HTR-8/SVneo (cell line): ENCODE measurements at places on chromosomes 1 and 21.

GRCh38 chr1:202204065-202204464 is 10.5 kb downstream of the LGR6 start:
- DNase-seq = no peak

GRCh38 chr1:201653233-201653632 is 114.3 kb downstream of the NAV1 start:
- no peak for DNase-seq

- no peak for DNase-seq
Measured at GRCh38 chr1:226675715-226676357, 63.2 kb downstream of the ITPKB start.

GRCh38 chr1:198417039-198417438 is 123.4 kb downstream of the ATP6V1G3 start:
- no peak for DNase-seq

GRCh38 chr1:87497380-87498203 is 168.9 kb downstream of the LMO4 start:
- no peak for DNase-seq

DNA sequence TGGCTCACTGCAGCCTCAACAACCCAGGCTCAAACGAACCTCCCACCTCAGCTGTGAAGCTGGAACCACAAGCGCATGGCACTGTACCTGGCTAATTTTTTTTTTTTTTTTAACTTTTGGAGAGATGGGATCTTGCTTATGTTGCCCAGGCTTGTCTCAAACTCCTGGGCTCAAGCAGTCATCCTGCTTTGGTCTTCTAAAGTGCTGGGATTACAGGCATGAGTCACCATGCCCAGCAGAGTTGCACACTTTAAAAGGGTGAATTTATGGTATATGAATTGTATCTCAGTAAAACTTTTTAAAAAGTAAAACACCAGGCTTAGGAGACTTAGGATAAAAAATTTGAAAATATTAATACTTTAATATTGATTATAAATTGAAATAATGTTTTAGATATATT is 99.1 kb downstream of the CLEC20A start:
- DNase-seq = no peak

DNA sequence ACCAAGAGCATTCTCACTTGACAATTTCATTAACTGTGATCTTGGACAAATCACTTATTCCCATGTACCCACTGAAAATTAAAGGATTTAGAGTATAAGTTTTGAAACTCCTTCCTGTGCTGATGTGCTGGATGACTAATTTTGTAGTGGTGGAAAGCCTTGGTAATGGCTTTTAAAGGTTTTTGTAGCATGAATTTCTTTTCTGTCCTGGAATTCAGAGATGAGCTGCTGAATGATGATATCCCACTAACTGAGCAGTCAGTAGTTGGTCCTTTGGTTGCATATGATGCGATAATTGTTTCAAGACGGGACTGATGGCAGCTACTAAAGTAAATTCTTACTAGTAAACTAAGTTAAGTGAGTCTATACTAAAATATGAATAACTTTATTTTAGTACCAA is 5.2 kb downstream of the RPL5 start:
- DNase-seq = no peak

DNA sequence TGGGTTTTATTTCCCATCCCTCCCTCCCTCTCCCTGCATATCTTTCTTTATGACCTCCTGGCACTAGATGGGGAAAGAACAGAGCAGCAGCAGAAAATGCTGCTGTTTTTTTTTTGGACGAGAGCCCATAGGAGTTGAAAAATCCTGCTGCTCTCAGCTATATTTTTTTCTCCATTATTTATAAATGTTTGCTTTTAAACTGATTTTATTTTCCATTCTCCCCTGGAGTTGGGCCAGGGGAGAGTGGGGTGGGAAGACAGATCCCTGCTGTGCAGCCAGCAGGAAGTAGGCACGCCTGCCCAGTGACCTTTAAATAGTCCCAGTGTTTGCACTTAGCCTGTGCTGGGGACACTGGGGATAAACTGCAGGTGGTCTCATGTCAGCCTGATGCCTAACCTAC is 17.4 kb downstream of the SFT2D2 start:
- DNase-seq = no peak

DNA sequence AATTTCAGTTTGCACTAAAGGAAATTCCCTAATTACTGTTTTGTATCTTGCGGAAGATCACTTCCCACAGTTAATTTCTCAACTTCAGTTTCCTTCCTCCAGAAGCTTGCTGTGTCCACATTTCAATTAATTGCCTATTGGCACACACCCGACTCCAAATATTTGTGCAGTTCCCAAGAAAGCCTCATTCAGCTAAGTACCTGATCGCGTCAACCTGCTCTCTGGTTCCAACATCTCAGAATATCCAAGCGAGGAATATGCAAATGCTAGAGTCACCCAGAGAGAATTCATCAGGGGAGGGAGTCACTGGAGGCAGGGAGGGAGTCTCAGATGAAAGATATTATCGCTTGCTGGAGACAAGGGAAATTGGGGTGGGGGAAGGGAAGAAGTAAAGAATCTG is 351.3 kb downstream of the RRAGC start:
- DNase-seq = no peak

DNA sequence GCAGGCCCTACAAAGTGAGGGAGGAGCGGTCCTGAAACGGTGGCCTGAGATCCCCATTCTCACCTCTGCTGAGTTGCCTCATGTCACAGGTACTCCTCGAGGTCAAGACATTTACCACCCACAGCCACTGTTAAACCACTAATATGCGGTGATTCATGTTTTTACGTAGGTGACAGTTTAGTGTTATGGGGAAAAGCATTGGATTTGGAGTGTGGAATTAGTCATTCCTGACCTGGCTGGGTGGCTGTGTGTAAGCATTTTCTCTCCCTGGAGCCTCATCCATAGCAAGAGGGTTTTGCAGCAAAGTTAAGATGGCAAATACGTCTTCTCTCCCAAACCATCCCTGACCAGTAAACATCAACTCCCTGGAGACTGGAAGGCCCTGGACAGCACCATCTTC is 57.8 kb upstream of the KCNJ6 start:
- peak; percentile 26 for DNase-seq

GRCh38 chr1:173062150-173062938 is 11.6 kb upstream of the TNFSF18 start:
- peak; percentile 66 for DNase-seq
